ENCODE measurements at places on chromosomes 3 and 15.

DNA sequence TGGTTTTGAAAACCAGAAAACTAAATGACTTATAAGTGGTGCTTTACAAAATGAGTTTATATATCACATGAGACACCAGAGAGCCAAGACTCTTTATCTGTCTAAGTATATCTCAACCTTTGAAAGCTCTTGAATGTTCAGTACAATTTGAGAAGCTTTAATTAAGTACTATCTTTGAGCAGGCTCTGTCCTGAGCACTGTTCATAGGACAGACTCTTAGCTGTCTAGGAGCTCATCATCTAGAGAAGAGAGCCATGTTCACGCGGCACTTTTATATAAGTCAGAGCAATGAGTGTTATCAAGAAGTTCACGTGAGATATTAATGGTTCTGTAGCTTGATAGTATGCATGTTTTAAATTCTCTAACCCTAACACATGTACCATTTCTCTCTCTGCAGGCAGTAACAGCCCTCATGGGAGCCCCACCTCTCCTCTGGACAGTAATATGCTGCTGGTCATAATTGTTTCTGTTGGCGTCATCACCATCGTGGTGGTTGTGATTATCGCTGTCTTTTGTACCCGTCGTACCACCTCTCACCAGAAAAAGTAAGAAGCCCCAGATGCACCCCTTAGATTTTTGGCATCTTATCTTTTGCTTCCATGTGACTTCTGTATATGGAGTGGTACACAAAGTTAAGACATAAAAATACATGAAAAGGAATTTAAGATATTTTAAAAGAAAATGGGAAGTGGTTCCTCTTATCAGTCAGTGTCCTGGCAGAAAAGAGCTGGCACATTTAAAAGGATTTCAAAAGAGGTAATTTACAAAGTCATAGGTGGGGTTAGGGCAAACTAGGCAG, 86.0 kb downstream of the HCN4 start:
- DNase-seq: no peak

GRCh38 chr3:46929324-46929723, 47.2 kb downstream of the CCDC12 start:
- no peak for DNase-seq

DNA sequence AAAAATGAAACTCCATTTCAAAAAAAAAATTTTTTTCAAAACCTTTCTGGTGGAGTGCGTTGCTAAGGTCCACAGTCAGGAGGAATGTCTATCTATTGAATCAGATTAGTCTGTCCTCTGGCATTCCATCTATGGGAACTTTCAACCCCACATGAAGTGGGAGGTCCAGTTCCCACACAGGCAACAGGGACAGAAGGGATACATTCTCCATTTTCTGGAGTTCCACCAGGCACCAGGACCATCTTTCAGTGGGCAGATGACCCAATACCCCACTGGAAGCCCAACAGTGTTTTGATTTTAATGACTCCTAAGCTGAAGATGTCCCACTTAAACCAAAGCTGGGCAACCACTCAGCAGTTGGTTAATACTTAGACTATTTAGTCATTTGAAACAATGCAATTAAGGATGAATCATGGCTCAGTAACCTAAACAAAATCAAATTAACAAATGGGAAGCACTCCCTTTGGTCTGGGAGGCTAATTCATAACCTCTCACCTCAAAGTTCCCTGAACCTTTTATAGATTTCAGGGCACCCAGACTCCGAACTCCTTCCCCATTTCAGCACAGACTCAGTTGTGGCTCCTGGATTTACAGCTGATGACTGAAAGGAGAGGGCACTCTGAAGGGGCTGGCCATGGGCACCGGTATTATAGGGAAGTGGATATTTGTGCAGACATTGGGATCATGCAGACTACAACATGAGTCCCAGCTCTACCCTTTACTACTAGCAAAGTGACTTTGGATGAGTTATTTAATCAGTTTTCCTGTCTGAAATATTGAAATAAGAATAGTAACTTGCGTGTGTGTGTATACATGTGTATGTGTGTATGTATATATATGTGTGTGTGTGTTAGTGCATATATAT, 264.3 kb upstream of the LRTM1 start:
- no peak for DNase-seq

GRCh38 chr3:148084931-148085330, 612.8 kb upstream of the AGTR1 start:
- DNase-seq: peak; percentile 25

DNA sequence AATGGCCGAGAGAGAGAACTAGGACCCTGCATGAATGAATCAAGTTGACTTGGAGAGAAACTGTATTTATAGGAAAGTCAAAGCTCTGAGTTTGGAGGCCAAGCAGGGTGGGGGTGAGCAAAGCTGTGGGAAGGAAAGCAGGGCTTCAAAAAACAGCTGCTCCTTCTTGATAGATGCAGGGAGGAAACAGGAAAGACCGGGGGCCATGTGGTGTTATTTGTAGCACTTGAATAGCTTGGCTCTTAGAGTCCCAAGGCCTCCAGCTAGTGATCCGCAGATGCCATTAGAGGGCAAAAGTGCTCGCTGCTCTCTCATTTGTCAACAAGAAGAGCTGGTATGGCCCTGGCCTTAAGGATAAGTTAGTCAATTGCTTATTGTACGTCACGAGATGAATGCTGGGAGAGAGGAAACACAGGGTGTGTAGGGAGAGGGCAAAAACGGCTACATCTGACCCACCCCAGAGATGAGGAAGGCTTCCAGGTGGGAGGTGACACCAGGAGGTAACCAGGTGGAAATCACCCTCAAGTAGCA, at the start of gene ALG1L2:
Gene ALG1L2, plus strand, starts transcription at position 481 of the 531 bp plus-strand sequence. CDS start 186 bp downstream, outside the sequence.
- no peak for DNase-seq

DNA sequence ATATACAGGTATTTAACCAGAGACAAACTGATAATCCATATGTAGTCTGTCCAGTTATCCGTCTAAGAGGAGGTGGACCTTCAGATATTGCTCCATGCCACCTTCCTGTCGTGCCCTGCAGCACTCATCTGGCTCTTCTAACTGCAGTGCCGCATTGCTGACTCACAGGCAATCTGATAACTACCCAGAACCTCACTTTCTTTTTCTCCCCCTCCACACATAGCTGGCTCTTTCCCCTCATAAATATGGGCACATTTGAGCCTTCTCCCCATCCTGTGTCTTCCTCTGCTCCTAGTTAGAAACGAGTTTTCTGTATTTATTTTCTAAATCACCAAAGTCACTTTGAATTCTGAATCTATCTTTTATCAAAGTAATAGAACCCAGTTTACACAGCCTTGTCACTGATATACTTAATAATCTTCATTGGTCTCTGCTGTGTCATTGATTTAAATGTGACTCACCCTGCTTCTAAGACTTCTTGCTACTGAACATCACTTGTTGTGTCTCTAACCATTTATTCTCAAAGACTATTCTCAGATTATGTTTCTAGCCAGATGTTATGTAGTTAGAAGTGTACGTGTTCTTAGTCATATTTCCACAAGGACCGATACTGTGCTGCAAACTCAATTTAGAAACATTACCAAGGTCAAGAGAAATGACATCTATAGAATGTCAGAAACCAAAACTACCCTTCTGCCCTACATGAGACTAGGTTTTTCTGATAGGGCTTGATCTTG, 17.4 kb upstream of the KCNMB2 start:
- DNase-seq: no peak

DNA sequence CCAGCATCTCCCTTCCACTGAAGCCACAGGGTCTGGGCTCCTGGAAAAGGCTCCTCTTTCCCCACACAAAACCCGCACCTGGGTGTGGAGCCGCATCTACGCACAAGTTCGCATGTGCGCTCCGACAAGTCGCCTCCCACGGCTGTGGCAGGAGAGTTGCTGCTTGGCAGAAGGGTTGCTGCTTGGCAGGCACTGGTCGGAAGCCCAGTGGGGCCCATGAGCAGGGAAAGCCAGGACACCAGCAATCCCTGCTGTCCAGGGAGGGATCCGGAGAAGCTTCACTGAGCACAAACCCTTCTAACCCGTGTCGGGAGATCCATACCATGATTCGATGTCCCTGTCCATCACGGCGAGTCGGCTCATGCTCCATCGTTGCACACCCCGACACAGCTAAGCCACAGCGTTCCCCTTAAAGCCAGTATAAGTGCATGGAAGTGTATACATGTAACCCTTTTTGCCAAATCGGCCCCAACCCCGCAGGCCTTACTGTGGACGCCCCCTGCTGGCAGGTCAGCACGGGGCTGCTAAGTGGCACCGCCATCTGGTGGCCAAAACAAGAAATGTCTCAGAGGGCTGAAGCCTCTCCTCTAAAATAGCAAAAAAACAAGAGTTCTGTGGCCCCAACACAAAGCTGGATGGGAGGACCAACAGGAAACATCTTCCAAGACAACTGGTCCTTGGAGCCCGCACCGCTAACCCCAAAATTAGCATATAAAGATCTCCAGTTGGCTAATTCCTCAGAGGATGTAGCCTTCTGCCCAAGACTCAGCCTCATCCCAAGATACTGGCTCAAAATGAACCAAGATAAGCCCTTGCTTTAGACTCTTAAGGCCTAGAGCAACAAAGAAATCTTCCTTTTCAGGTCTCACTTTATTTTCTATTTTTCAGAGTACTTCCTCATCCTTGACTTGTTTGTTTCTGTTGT, 8.3 kb downstream of the ANKRD63 start:
- DNase-seq: peak; percentile 89

DNA sequence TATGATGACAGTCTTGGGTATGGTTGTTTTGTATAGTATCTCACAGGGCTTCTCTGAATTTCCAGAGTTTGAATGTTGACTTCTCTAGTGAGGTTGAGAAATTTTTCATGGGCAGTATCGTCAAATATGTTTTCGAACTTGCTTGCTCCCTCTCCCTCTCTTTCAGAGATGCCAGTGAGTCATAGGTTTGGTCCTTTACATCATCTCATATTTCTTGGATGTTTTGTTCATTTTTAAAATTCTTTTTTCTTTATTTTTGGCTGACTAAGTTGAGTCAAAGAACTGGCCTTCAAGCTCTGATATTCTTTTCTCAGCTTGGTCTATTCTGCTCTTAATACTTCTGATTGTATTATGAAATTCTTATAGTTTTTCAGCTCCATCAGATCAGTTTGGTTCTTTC, 282.3 kb upstream of the NECTIN3 start:
- no peak for DNase-seq

GRCh38 chr3:16800361-16800760, 84.4 kb upstream of the PLCL2 start:
- DNase-seq: no peak

GRCh38 chr3:123586968-123587367, 2.1 kb upstream of the HACD2 start:
- no peak for DNase-seq

GRCh38 chr3:143060906-143061305, 58.7 kb upstream of the CHST2 start:
- no peak for DNase-seq
